ENCODE measurements at places on chromosomes 3 and 15.

DNA sequence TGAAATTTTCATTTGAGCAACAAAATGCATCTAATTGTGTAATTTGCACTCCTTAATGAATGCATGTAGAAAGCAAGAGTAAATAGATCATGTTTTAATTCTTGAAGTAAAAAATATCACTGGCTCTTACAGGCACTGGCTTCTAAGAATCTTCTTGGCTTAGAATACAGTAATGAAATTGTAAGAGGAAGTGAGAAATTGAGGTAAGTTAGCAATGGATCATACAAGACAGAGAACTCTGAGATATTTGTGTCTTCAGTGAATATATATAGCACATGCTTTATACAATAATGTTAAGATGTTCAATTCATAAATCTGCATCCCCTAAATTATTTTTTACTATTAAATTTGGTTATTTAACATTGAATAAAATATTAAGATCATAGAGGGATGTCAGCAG lies 465.0 kb downstream of the CNTN3 start:
- DNase-seq = no peak

DNA sequence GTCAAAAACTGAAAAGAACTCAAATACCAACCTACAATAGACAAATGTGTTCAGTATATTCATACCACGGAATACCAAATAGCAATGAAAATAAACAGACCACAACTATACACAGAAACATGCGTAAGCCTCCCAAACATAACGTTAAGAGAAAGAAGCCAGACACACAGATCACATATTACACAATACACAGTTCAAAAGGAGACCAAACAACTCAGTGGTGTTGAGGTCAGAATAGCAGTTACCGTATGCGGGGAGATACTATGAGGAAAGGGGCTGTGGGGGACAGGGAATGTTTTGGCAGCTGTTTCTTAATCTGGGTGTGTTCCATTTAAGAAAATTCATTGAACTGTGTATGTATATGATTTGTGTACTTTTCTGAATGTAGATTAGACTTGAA lies 6.6 kb downstream of the OSBPL10 start:
- DNase-seq = no peak

DNA sequence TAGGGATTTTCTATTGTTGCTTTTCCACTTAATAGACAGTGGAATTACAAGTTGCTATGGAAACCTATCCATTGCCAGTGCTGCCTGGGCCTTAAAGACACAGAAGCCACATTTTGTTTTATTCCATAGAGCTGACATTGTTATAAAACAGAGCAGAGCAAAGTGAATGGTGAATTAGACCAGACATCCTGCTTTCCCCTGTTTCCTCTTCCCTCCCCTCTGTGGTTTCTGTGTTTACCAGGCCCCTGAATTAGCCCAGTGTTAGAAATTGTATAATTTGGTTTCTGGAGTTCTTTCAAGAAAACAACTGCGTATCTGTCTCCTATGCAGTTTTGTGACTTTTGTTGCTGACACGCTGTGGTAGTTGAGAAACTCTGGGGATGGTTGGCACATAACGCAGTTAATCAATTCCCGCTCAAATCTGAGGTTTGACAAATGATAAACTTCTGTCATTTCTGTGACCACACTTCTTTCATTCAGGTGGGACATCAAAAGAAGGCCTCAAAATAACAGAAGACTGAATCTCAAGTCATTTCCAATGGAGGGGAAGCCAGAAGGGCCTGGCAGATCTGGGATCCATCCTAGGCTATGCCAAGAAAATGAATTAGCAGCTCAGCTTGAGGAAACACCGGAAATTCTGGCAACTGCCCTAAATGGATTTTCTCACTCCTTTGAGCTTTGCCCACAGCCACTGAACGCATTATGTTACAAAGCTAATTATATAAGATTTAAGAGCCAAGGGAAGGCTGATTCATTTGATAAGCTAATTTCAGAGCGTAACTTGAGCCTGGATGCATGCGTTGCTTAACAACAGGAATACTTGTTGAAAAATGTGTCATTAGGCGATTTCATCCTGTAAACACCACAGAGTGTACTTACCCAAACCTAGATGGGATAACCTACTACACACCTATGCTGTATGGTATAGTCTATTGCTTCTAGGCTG lies 46.9 kb downstream of the NR1D2 start:
- no peak for DNase-seq

- no peak for DNase-seq
Observed at GRCh38 chr3:11381141-11381540, 108.9 kb downstream of the ATG7 start.

- no peak for DNase-seq
Observed at GRCh38 chr3:25556447-25556846, 108.3 kb downstream of the TOP2B start.

- DNase-seq = no peak
Observed at GRCh38 chr3:184500344-184500923, 61.2 kb upstream of the EPHB3 start.

All from SW 1271 (cell line).